Uterus (tissue), 4 donors: ENCODE measurements at places on chromosomes 13 and 19. TPM values are rescaled to one million over a fixed set of nuclear protein-coding genes. Genes with fewer than 3 reads are reported as not detected.

GRCh38 chr19:1901940-1902404 is 3.2 kb upstream of the ADAT3 start:
- DNase-seq: no peak

DNA sequence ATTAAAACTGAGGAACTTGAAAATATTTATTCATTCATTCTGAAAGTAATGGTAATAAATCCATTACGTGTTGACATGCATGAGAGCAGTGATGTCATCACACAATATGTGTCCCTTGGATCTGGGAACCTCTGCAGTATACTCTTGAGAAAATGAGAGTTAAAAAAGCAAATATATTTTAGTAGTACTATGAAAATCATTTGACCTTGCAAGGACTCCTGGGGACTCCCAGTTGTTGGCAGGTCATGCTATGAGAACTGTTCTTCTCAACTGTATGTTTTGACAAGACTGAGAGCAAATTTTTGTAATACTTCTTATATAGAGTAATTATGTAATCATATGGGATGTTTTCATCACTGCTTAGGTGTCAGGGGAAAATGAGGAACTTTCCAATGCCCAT is 249.4 kb downstream of the PCCA start:
- no peak for DNase-seq

- DNase-seq: no peak
Observed at GRCh38 chr13:51355217-51355616, 15.7 kb downstream of the SERPINE3 start.

GRCh38 chr13:37561031-37561430 is 37.5 kb downstream of the POSTN start:
- no peak for DNase-seq

DNA sequence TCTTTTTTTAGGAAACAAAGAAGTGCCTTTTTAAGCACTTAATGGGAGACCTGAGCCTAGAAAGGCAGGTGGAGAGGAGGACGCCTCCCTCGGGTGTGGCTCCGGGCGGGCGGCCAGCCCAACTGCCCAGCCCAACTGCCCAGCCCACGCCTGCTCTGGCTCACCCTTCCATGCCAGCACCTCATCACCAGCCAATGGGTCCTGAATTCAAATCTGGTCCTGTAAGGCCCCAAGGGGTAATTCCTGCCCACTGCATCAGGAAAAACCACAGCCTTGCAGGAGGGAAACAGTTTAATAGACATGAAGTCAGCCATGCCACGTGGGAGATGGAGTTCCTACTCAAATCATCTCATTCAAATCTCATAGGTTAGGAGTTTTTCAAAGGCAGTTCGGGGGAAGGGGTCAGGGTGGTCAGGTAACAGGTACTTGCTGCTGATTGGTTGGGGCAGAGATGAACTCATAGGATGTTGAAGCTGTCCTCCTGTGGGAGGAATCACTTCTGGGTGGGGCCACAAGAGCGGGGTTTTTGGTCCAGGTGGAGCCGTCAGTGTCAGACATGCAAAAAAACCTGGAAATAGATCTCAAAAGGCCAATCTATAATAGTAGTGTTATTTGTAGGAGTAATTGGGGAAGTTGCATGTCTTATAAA is 64.9 kb downstream of the HSPH1 start:
- DNase-seq: no peak

- no peak for DNase-seq
Observed at GRCh38 chr13:62551588-62551987, 1135.9 kb upstream of the PCDH20 start.

DNA sequence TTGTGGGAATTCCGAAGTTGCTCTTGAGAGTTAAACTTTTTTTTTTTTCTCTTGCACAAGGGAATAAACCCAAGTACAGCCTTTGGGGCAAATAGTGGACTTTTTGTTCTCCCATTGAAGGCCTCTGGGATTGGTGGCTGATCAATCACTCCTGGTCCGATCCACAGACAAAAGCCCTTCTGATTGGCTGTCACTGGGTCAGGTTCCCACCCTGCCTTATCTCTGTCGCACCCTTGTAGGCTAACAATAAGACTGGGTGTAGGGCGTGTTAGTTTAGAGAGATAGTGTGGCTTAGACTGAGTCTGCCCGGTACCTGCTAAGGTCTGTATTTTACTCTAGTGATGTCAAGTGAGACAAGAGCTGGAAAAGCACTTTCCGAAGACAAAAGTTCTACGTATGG is 380.8 kb downstream of the NDFIP2 start:
- no peak for DNase-seq

DNA sequence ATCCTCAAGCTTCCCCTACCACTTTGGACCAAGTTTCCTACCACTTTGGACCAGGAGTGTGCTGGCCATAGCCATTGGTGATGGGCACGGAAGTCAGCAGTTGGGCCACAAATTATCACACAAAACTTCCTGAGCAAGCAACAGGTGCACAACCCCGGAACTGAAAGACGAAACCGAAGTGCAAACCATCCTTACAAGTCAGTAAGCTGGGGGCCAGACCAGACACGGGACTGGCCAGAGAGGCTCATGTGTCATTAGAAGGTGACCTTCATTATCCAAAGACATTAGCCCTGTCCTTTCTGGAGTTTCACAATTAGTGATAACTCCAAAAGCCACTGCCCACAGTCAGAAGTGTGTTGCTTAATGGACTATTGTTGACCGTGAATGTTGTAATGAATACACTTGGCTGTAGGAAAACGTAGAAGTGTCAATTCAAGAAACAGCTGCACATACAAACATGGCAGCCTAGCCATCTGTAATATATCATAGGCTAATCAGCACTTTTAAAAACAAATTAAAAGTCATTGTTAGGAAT is 244.1 kb upstream of the IRS2 start:
- no peak for DNase-seq

DNA sequence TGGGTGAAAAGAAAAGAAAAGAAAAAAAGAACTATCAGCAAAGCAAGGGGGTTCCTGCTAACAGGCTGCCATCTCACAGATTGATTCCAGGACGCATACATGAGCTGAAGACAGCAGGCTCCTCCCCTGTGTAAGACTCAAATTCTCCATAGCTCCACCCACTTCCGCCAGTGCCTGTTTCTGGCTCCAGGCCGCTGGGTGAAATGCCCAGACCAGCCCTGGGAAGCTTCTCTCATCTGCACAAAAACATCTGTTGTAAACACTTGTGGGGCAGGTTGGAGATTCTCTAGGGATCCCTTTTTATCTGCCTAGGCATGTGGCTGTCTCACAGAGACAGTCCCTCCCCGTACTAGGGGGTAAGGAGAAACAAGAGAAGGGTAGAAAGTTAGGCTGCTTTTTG is 1054.4 kb upstream of the SPRY2 start:
- DNase-seq: no peak

GRCh38 chr13:45206340-45206739 is 5.5 kb upstream of the KCTD4 start:
- DNase-seq: no peak

- no peak for DNase-seq
Observed at GRCh38 chr13:99279637-99280036, 21.5 kb upstream of the GPR18 start.

DNA sequence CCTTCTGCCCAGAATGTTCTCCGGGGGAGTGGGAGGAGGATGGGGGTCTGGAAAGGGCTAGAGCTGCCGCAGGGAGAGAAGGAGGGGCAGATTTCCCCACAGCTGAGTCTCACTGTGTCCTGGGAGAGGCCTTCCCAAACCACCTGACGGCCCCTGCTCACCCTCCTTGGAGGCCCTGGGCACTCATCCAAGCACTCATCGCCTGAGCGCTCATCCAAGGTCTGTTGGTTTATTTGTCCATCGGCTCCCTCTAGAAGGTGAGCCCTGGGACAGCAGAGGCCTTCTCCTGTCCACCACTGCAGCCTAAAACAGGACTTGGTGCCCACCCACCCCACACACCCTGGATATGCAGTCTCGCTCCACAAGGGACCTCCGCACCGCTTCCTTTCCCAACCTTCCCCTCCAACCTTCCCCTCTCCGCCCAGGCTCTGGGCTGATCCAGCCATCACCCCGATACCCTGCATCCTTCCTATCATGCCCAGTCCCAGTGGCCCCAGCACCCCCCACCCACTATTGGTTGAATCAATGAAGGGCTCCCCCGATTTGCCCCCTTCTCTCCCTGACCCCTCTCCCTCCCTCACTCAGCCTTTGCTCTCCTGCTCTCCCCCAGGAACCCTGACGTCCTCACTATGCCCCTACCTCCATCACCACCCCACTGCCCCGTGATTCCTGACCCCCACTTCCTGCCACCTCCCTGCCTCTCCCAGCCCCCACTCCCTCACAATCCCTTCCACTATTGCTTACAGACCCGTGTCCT is 1.7 kb downstream of the UBXN6 start:
- DNase-seq: peak; percentile 88

DNA sequence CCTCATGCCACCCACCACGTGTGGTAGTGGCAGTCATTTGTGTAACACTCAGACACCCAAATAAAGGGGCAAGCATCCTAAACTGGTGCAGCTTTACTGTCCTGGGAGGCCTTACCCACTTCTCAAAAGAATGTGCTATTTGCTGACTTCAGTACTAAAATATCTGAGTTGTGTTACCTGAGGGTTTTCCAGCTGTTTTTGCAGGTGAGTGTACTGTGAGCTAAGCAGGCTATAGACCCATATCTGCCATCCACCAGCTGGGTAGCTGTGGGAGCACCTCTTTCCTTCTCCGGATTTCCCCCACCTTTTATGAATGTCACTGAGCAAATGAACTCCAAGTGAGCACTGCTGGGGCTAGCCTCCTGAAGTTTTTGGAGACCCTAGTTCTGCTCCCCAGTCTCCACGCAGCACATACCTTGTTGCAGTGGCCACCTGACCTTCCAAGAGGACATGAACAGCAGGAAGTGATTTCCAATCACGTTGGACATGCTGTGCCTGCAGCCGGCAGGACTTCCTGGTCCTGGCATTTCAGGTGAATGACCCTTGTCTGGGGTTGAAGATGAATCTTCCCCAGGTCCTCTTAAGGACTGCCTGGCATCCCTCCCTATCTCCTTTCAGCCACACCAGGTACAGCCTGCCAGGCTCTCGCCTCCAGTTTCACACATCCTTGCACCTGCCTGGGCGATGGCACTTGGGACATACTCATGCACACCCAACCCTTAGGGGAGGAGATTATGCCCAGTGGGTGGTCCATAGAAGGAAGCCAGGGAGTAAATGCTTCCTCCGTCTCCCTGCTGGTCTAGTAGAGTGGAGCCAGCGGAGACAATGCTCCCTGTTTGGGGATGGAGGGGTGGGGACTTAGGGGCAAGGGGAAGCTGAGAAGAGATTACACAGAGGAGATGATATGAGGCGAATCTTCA is 109.5 kb upstream of the SPATA13 start:
- DNase-seq: no peak

DNA sequence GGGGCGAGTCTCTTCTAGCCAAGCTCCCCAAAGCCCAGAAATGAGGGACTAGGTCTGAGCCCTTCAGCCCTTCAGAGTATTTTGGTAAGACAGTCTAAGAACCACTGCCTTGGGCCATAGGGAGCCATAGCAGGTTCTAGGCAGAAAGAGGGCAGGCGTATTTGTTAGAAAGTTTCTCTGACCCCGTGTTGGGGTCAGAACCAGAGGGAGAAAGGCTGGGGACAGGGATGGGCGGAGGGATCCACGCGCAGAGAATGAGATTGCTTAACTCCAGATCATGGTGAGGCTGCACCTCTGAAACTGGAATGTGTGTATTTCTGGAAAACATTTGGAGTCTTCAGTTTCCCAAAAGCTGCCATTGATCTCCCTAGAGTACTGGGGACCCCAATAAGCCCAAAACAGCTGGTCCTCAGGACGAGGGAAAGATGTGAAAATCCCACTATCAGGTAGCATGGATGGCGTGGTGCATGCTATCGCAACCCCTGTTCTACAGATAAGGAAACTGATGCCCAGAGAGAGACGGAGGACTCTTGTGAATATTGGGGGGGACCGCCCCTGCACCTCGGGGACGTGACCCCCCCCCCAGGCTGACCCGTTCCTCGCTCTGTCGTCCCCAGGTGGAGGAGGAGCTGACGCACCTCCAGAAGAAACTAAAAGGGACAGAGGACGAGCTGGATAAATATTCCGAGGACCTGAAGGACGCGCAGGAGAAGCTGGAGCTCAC is 703 bp upstream of the TPM4 start:
- no peak for DNase-seq

- no peak for DNase-seq
Observed at GRCh38 chr13:27006519-27007161, 165.0 kb downstream of the USP12 start.

- DNase-seq: no peak
Observed at GRCh38 chr19:44142059-44142433, 692 bp downstream of the ZNF234 start.

DNA sequence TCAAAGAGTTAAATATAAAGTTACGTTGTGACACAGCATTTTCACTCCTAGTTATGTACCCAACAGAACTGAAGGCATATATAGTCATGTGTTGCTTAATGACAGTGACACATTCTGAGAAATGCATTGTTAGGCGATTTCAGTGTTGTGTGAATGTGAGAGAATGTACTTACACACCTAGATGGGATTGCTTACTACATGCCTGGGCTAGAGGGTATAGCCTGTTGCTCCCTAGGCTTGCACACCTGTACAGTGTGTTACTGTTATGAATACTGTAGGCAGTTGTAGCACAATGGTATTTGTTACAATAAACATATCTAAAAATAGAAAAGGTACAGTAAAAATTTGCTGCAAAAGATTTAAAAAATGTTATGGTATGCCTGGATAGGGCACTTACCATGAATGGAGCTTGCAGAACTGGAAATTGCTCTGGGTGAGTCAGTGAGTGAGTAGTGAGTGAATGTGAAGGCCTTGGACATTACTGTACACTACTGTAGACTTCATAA is 89.2 kb downstream of the DHRS12 start:
- DNase-seq: no peak

GRCh38 chr19:4054441-4055208 is 12.1 kb downstream of the ZBTB7A start:
- no peak for DNase-seq

DNA sequence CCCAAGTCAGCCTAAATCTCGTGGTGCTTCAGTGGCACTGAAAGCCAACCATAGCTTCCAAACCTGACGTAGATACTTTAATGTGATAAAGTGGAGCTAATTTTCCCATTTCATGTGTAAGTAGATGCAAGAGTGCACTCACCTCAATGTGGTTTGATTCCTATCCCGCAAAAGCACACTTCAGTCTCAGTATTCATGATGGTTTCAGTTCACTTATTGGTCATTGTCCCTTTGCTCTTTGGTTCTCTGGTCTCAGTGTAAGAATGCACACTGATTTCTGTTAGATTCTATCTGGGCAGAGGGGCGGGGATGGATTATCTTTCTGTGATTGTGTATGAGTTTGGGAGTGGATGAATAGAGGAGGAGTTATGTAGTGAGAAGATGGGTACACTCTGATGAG is 340.6 kb downstream of the KCNRG start:
- DNase-seq: no peak

The ZSWIM4 gene
- total RNA-seq: 6.1 TPM

The SSC5D gene
- 49.5 TPM for total RNA-seq

The POLR1G gene
- 5.3 TPM for total RNA-seq

The RAP2A gene
- 26.0 TPM for total RNA-seq

The ARL11 gene
- 1.5 TPM for total RNA-seq

The KLK15 gene
- not detected for total RNA-seq

The KCNN1 gene
- total RNA-seq: 1.9 TPM

The CARD8 gene
- total RNA-seq: 67.4 TPM

The KL gene
- total RNA-seq: 6.9 TPM

The C19orf85 gene
- total RNA-seq: not detected

The ZNF665 gene
- total RNA-seq: 14.2 TPM
